ENCODE measurements at places on chromosomes 1 and 21.

DNA sequence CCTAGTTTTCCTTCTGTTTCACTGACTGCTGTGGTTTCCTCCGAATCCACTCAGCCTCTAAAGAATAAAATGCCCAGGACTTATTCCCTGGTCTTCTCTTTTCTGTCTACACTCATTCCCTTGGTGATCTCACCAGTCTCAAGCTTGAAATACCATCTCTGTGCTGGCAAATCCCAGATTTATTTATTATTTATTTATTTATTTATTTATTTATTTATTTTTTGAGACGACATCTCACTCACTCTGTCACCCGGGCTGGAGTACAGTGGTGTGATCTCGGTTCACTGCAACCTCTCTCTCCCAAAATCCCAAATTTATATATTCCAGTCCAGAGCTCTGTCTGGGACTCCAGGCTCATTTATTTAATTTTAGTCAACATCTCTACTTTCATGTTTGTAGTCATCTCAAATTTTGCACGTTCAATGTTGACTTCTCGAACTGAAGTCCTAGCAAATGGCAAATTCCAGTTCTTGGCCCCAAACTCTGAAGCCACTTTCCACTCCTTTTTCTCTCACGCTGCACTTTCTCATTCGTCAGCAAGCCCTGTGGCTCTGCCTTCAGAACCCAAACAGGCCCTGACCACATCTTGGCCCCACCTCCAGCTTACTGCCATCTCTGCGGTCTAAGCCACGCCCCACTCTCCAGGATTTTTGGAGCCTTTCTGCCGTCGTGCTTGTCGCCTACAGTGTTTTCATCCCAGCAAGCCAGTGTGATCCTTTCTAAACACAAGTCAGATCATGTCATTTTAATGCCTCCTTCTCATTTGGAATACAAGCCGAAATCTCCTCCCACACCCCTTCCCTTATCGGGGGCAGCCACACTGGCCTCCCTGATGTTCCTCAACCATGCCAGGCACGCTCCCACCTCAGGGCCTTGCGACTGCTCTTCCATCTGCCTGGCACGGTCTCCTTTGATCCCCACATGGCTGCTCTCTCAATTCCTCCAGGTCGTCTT is 14.2 kb upstream of the TENT5B start:
- no peak for DNase-seq

DNA sequence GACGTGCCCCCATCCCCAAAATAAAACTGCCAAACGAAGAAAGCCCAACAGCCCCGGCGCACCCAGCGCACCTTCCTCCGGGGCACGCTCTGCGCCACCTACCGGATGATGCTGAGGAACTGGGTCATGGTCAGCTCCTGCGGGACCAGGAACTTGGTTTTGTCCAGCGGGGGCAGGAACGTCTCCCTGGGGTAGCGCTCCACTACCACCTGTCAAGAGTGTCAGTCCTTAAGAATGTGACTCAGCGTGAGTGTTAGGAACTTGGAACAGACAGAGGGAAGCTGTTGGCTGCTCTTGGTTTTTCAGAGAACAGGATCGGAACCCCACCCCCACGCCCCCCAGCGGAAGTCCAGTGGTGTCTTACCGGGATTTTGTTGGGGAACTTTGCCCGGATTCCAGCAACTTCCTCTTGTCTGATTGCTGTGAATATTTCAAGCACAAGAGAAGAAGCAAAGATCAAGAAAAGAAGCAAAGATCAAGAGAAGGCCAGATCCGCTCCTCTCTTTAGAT is 431 bp downstream of the MAP1LC3C start:
- DNase-seq: peak; percentile 42

DNA sequence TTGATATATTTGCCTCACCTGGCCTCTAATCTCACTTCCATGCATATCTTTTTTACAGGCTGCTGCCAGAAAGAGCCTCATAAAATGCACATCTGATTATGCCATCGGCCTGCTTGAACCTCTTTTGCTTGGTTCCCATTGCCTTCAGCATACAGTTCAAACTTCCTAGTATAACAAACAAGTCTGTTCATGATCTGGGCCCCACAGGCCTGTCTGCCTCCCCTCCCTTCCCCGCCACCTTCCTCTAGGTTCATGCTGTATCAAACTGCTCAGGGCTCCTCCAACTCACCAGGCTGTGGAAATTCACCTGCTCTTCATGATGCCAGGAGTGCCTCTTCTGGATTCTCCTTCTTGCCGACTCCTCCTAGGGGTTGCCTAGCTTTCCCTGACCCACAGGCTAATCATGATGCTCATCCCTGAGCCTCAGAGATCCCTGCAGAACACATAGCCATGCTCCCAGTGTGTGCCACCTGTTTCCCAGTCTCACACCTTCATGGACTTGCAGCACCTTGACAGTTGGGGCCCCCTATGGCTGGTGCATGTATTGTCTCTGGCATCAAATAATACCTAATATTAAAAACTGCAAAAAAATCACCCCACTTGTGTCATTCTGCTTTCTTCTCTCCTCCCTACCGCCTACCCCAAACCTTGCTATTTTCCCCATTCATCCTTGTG is 33.7 kb upstream of the CD2 start:
- no peak for DNase-seq

GRCh38 chr1:152397474-152397873 is 16.6 kb downstream of the CRNN start:
- DNase-seq: no peak
